ENCODE measurements at places on chromosomes 12 and 14.

DNA sequence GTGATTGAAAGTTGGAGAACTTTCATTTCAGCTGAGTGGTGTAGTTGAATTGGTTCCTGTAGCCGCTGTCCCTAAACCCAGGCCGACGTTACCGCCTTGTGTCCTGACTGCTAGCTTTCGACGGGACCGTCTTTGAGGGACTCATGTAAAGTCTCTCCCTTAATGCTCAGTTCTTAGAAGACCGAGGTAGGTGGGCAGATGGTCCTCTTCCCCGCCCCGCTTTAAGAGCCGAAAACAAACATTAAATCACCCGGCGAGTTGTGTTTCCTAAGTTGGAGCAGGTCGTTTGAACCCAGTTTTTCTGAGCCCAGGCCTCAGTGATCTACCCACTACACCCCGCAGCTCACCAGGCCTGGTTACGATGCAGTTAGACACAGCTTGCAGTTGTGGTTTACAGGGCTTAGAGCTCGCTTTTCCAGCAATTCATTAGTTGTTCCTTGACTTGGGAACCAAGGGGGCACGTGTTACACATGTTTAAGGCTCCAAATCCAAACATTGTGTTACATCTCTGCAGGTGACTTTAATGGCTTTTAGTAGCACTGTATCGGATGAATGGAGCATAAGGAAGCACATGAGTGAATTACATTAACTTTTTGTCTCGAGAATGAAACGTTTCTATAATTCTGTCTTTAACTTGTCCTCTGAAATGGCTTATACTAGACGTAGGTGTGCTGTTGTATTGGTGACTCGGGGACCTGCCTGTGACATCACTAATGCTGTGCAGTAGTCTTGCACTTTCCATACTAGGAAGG lies 790 bp downstream of the NEDD1 start:
- peaks cover 29% of the 10 kb centered on the region for H3K4me1 ChIP-seq
- peaks cover 2% of the 10 kb centered on the region for H3K27me3 ChIP-seq
- no peak for DNase-seq
- H3K4me3 ChIP-seq = peak overlapping the region; percentile 99
- H3K36me3 ChIP-seq = no peaks in the 10 kb centered on the region

- no peak for DNase-seq
- no peaks in the 10 kb centered on the region for H3K4me1 ChIP-seq
- peaks cover 13% of the 10 kb centered on the region for H3K27me3 ChIP-seq
- H3K4me3 ChIP-seq = no peak overlapping the region
- no peaks in the 10 kb centered on the region for H3K36me3 ChIP-seq
Measured at GRCh38 chr12:108430245-108430644, 84.8 kb upstream of the FICD start.

GRCh38 chr14:75262641-75263040 lies 16.0 kb upstream of the FOS start:
- H3K27me3 ChIP-seq = no peaks in the 10 kb centered on the region
- no peak for DNase-seq
- peak overlapping the region; percentile 34 for H3K27ac ChIP-seq

DNA sequence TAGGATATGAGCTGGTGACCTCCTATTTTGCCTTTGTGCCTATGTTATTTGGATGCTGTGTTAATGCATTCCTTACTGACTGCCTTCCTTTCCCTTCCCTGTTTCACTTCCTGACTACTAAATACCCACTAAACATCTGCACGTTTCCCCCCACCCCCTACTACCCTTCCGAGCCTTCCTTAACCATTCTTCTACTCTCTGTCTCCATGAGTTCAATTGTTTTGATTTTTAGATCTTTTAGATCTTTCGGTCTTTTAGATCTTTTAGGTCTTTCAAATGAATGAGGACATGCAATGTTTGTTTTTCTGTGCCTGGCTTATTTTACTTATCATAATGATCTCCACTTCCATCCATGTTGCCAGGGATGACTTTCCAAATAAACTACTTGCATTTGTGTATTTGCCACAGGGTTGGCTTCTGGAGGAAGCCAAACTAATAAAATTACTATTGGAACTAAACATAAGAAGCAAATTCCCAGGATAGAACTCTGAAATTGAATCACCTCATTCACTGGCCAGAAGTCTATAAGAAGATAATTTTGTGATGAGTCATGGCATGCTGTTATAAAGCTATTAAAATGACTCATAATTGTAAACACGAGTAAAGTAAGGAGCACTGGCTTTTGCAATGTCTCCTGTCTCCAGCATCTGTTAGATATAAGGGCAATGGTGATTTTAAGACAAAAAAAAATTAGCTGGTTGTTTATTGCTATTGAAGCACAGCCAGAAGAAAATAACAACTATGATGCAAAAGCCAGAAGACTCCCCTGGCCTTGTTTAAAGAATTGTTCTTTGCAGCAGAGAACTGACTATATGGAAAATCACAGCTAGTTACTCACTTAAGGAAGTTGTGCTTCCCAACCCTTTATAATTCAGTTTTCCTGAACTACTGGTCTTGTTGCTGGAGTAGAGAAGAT lies 586.3 kb downstream of the LRFN5 start:
- H3K27me3 ChIP-seq = no peaks in the 10 kb centered on the region
- DNase-seq = no peak
- no peak overlapping the region for H3K4me3 ChIP-seq
- no peak overlapping the region for H3K27ac ChIP-seq
- H3K4me1 ChIP-seq = no peaks in the 10 kb centered on the region

- no peak overlapping the region for H3K4me3 ChIP-seq
- no peak overlapping the region for H3K27ac ChIP-seq
- DNase-seq = no peak
- H3K4me1 ChIP-seq = no peaks in the 10 kb centered on the region
- H3K27me3 ChIP-seq = peaks cover 5% of the 10 kb centered on the region
- no peaks in the 10 kb centered on the region for H3K36me3 ChIP-seq
Measured at GRCh38 chr14:51079489-51079888, 15.4 kb downstream of the TRIM9 start.

DNA sequence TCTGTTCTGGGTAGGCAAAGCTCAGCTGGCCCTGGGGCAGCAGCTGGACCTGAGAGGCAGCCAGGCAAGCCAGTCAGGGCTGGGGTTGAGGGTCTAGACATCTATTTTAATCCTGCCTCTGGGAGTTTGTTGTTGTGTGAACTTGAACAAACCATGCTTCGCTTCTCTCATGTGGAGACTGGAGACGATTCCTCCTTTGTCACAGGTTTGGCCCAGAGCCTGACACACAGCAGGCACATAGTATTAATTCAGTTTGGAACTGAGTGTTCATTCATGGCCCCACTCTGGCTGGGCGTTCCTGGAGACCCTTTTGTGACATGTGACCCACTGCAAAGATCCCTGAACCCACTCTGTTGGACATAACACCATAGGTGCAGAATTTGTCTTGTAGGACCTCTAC lies 39.3 kb downstream of the NGB start:
- no peak overlapping the region for H3K4me3 ChIP-seq
- H3K36me3 ChIP-seq = no peaks in the 10 kb centered on the region
- H3K27me3 ChIP-seq = no peaks in the 10 kb centered on the region
- no peak overlapping the region for H3K27ac ChIP-seq
- no peaks in the 10 kb centered on the region for H3K4me1 ChIP-seq

- no peak for DNase-seq
- no peak overlapping the region for H3K27ac ChIP-seq
- no peak overlapping the region for H3K4me3 ChIP-seq
Measured at GRCh38 chr14:56145181-56145769, 27.1 kb downstream of the PELI2 start.

GRCh38 chr12:58950739-58951100 lies 30.4 kb upstream of the LRIG3 start:
- H3K4me3 ChIP-seq = no peak overlapping the region
- no peak overlapping the region for H3K27ac ChIP-seq
- DNase-seq = no peak
- no peaks in the 10 kb centered on the region for H3K27me3 ChIP-seq

- H3K27me3 ChIP-seq = no peaks in the 10 kb centered on the region
- no peak for DNase-seq
- H3K36me3 ChIP-seq = peaks cover 41% of the 10 kb centered on the region
- peak overlapping the region; percentile 19 for H3K27ac ChIP-seq
Measured at GRCh38 chr14:100143934-100144333, 15.5 kb downstream of the DEGS2 start.

- no peak overlapping the region for H3K27ac ChIP-seq
- DNase-seq = no peak
- peaks cover 20% of the 10 kb centered on the region for H3K27me3 ChIP-seq
- H3K4me3 ChIP-seq = no peak overlapping the region
Measured at GRCh38 chr14:88289234-88289633, 33.8 kb downstream of the KCNK10 start.
